Testis (tissue), 5 donors: ENCODE measurements at places on chromosomes 4 and X.

GRCh38 chrX:103063191-103063845 is 653 bp downstream of the BEX1 start:
- peak; percentile 58 for DNase-seq

GRCh38 chrX:34918856-34919255 is 23.7 kb upstream of the FAM47B start:
- peak; percentile 23 for DNase-seq

DNA sequence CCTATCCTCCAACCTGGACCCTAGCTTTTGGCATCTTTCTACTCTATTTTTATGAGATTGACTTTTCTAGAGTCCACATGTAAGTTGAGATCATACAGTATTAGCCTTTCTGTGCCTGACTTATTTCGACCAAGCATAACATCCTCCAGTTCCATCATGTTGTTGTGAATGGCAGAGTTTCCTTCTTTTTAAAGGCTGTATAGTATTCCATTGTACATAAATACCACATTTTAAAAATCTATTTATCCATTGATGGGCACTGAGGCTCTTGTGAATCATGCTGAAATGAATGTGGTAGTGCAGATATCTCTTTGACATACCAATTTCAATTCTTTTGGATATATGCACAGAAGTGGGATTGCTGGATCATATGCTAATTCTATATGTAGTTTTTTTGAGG is 40.3 kb upstream of the STIM2 start:
- DNase-seq: no peak

DNA sequence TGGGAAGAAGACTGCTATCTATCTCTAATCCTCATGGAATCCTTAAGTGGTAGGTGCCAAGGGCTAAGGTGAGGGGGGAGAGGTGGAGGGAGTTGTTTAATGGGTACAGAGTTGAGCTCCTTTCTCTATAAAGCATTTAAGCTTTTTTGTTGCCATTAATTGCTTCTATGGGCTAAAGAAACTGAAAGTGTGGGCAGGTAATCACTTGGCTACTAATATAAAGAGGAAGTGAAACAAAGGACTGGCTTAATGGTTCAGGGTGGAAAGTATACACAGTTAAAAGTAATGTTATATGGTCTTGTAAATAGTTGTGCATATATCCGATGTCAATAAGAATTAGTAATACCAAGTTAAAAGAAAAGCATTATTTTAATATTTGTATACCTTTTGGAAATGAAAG is 83.9 kb downstream of the POLA1 start:
- no peak for DNase-seq

GRCh38 chrX:25858273-25858880 is 279.8 kb upstream of the MAGEB18 start:
- DNase-seq: no peak

DNA sequence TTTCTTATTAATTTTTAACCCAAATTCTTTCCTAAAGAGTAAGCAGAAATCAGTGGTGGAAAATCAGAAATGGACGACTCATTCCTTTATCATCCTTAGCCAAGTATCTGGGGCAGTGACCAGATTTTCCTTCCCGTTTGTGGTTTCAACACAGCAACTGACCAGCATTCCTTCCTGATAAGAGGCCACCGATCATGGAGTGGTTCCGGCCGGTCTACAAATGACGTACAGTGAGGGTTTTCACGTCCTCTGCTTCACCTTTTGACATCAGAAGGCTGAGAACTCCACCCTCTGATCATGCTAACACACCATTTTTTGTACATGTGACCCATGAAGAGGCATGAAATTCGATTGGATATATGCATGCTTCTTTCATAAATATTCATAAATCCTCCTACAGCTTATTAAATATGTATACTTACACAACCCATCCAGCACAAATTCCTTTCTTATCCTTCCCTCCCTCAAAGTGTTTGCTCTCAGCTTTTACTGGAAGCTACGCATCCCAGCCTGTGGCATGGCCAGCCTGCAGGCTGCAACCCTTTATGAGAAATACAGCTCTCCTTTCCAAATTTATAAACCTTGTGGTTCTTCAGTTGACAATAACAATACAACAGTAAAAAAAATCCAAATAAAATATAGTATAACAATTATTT is 173.0 kb upstream of the CASK start:
- DNase-seq: no peak

DNA sequence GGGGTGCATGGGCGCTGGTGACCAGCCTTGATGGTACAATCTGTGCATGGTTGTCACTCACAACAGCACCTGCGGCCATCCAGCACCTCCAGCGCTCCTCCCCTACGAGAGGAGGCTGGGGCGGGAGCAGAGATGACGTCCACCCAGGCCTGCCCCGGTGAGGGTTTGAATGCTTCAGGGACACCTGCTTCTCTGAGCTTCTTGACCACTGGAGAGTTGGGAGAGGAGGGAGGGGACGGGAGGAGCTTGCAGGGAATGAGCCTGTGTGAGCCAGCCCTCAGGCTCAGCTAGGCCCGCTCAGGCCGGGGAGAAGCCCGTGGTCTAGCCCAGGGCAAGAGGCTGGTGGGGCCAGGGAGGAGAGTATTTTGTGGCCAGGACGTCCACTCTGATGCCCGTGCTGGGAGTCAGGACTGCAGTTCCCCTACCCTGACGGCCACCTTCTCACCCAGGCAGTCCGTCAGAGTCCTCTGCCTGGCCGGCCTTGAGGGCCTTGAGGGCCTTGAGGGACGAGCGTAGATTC is 59.2 kb downstream of the CPZ start:
- DNase-seq: no peak

GRCh38 chrX:152588206-152588605 is 49.5 kb upstream of the GABRQ start:
- DNase-seq: no peak

DNA sequence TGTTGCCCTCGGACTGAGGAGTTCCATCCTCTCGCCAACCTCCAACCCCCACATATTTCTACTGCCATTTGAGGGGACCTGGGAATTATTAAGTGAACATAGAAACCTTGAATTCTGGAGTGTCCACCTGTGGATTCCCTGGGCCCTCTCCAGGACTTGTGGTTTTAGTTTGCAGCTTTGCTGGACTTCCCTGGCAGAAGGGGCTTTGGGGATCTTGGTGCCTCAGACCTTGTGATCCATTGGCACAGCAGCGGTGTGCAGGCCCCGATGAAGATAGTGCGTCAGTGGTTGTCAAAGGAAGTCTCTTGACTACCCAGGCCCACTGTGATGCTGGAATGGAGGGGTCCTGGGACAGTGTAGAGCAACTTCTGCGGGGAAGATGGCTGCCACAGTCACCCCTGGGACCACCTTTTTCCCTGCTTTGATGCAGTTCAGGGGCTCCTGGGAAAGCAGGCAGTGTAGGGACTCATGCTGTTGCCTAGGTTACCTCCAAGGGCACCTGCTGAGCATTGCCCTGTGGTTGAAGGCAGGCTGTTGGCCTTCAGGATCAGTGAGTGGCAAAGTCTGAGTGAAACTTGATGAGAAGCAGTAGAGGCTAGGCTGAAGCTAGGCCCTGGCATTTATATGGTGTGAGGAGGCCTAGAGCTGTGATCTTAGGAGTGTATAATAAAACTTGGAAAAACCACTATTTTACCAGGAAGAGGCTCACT is 2.2 kb downstream of the SLC16A2 start:
- no peak for DNase-seq

- peak; percentile 27 for DNase-seq
Measured at GRCh38 chrX:42680666-42681065, 97.3 kb downstream of the PPP1R2C start.

DNA sequence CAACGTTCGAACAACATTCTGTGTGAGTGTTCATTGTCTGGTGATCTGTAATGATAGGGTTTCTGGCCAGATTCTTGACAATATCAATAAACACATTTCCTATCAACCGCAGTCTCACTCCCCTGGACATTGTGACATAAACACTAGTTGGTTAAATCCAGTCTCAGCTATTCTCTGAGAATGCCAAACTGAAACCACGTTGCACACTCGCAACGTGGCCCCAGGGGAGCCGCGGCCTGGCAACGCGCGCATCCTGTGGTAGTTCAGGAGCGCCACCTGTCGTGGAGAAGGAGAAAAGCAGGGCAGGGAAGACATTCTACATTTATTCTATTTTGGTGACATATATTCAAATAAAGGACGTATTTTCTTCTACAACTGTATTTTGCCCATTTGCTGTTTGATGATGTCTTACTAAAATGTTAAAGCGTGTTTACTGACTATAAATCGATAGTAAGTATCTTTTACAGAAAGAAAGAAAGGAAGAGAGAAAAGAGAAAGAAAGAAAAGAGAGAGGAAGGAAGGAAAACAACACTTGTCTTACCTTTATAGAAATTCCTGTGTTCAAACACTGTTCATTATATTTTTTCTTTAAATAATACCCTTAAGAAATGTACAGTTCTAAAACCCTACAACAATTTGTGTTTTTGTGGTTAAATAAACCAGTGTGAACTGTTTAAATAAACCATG is 738.3 kb upstream of the FRG1 start:
- peak; percentile 63 for DNase-seq

DNA sequence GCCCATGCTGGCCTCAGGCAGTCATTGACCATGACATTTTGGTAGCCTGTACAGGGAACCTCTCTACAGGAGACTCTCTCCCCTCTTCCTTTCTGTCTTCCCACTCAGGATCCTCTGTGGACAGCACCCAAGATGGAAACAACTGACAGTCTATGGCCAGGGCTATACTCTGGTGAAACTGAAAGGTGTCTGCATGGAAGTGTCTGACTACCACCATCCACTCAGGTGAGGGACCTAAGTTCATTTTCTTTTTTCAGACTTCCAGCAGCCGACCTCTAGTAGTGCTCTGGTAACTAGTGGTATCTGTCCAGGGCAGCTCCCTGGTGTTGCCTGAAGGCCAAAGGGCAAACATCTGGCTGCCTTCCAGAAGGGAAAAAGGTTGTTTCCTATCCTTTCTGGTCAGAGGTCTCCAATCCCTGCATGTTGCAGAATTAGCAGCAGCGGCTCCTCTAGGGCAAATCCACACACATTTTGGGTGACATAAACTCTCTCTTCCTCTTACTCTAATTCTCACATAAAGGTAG is 804.5 kb downstream of the C4orf33 start:
- no peak for DNase-seq
